GM04503 (cell line): ENCODE measurements at places on chromosomes 7 and 10.
A peak's percentile ranks its signal among the peaks of the same experiment; 100 is the strongest.

DNA sequence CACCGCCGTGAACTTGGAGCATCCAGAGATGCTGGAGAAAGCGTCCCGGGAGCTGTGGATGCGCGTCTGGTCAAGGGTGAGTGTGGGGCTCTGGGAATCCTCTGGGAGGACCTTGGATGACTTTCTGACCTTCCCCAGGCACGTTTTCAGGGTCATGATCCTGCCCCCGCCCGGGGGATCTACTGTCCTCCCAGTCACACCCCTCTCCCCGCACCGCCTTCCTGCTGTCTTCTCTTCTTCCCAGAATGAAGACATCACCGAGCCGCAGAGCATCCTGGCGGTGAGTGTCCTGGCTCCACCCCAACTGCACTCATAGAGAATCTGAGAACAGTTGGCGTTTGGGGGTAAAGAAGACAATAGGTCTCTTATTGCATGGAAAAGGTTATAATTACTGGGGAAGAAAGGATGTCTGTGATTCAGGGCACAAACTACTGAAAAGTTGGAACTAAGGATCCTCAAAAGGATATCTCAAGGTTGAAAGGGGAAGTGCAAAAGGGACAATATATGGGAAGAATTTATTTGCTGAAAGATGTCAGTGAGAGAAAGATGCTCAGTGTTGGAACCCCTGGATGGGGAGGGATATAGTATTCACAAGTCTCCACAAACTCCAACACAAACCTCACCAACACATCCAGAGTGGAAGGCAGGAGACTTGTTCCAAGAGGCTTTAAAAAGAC, 1.9 kb downstream of the GSTK1 start:
- no peak for DNase-seq

- DNase-seq = no peak
Measured at GRCh38 chr10:130463876-130464364, 327.7 kb downstream of the GLRX3 start.

DNA sequence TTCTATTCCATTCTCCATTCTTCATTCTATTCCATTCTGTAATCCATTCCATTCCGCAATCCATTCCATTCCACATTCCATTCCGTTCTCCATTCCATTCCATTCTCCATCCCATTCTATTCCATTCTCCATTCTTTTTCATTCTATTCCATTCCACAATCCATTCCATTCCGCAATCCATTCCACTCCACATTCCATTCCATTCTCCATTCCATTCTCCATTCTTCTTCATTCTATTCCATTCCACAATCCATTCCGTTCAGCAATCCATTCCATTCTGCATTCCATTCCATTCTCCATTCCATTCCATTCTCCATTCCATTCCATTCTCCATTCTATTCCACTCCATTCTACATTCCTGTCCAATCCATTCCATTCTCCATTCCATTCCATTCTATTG, 85.2 kb downstream of the NSUN6 start:
- no peak for DNase-seq

DNA sequence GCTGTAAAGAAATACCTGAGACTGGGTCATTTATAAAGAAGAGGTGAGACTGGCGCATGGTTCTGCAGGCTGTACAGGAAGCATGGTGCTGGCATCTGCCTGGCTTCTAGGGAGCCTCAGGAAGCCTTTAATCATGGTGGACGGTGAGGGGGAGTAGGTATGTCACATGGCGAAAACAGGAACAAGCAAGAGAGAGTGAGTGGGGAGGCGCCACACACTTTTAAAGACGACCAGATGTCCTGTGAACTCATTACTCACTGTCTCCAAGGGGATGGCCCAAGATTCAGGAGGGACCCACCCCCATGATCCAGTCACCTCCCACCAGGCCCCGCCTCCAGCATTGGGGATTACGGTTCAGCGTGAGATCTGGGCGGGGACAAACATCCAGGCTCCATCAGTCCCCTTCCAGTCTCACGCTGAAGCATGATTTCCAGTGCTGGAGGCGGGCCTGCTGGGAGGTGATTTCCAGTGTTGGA, 3.2 kb downstream of the ZNF316 start:
- peak; percentile 9 for DNase-seq
